ENCODE measurements at places on chromosomes 7 and 10.

GRCh38 chr10:130621231-130621775, 485.1 kb downstream of the GLRX3 start:
- DNase-seq = no peak

- no peak for DNase-seq
Measured at GRCh38 chr7:135517060-135517459, 7.2 kb upstream of the CNOT4 start.

DNA sequence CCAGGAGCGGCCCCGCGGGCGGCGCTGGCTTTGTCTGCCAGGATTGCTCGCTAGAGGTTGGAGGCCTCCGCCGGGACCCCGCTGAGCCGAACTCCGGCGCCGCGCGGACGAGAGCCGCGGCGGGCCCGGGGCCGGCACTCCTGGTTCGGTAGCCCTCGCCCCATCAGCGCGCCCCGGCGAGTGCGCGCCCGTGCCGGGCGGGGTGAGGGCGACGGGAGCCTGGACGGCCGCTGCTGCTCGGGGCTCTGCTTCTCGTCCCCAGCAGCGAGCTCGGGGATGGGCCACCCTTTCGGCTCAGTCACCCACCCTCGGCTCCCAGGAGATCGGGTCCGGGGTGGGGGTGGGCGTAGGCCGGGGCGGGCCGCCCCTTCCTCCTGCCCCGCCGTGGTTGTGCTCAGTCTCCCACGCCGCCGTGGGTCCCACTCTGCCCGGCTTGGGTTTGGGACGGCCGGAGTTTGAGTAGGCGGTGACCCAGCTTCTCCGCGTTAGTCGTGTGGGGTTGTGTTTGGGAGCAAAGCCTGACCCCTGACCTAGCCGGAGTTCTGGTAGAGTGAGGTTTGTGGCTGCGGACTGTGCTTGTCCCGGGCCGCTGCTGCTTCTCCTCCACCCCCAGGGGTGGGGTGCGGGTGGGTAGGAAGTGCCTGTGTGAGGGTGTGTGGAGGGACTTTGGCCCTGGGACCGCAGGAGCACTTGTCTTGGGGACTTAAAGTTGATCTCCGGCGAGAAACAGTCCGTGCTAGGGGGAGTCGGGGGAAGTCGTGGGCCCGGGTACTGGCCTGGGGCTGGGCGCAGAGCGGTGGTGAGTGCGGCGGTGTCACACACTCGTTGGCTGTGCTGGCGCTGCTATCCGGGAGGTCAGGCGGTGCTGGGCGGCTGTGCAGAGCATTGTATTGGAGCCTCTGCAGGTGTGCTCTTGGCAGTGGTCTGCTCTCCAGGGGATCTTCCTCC, 677 bp downstream of the TSPAN14 start:
- peak; percentile 51 for DNase-seq

DNA sequence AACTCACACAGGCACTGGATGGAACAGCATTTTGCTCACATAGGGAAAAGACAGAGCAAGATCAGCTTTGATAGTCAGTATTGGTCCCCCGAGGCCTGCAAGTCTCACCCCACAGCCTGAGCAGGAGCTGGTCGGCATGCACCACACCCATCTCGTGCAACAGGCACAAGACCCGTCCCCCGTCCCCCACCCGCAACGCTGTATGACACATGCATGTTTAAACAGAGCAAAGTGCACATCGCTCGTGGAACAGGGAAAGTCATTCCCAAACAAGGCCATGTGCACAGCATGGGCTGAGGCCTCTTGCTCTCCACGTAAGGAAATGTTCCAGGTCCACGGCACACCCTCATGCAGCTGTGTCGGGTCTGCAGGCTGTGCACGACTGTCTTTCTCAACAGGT, 527.2 kb downstream of the ACTR3B start:
- no peak for DNase-seq

DNA sequence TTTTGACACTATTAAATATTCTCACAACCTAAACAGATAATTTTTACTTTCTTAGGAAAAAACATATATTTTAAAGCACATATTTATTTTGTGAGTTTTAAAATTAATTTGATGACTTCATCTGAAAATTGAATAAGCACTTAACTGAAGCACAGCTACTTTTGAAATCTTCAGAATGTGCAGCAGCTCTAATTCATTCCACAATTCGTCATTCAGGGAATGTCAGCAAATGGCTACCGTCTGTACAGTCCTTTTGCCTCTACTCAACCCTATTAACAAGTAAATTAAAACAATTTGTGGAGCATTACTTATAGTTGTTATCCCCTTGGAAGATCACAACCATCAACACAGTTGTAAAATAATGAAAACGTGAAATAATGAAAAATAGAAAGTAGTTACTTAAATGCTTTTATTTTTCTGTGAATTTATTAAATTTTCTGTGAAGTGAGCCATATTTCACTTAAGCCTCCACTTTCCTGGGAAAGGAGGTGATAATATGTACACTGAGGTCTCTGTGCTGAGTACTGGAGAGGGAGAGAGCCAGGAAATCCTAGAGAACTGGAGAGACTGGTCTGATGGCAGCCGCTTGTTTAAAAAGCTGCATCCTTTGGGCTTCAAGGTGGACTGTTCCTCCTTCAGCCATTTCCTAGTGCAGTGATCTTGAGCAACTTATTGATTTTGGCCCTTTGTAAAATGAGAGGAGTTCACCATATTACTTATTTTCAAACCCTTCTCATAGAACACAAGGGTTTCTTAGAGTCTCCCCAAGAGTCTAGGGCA, 70.6 kb downstream of the REEP3 start:
- no peak for DNase-seq

DNA sequence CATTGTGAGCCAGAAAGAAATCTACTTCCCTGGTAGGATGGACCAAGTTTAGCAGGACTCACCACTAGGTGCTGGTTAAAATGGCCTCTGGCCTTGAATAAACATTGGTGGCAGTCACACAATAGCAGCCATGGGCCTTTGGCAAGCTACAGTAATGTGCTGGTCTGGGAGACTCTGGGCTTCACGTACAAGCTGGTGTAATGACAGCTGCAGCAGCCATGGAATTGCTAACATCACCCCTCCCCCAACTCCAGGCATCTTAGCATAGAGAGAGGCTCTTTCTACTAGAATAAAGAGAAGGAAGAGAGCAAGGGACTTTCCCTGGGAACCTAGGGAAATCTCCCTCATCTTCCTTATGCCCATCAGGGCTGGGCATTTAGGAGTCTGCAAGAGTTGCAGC, 205.1 kb upstream of the SEMA3A start:
- no peak for DNase-seq

- DNase-seq = no peak
Measured at GRCh38 chr10:73576178-73576889, 14.8 kb downstream of the USP54 start.

GRCh38 chr7:138668229-138668596, 32.9 kb downstream of the SVOPL start:
- no peak for DNase-seq

- no peak for DNase-seq
Measured at GRCh38 chr10:61166065-61166464, 222.1 kb upstream of the RHOBTB1 start.

DNA sequence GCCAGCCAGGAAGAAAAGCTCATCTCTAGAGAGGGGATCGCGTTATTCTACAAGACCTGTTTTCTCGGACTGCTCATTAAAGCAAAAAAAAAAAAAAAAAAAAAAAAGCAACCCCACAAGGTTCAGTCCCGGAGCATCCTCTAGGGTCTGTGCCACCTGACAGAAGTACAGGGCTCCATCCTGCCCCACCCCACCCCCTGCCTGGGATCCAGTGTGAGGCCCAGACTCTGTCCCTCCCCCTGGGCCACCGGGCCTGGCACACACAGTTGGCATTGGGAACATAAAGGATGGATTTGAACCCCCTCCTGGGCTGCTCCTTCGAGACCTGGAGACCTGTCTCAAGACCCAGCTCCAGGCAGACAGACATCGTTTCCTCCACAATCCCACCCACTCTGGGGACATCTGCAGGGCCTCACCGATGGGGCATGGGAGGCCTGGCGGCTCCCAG, 688 bp downstream of the ORAI2 start:
- DNase-seq = no peak
